ENCODE measurements at places on chromosomes 7 and 10.
A peak's percentile ranks its signal among the peaks of the same experiment; 100 is the strongest.

- no peak for DNase-seq
These were observed 27.7 kb upstream of the CSGALNACT2 start for GRCh38 chr10:43110338-43111071.

DNA sequence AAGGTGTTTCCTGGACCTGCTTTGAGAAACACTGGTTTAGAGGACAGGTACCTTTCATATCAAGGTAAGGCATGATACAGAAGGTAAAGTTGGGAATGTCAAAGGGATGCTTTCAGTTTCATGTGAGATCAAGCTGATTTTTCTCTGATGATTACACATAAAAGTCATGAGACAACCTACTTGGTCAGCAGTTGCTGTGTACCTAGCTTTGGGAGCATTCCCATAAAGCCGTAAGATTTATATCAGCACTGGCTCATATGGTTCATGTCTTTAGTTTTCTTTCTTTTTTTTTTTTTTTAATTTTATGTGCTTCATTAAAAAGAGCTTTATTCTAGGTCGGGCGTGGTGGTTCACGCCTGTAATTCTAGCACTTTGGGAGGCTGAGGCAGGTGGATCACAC, 265.3 kb upstream of the LRGUK start:
- DNase-seq, result no peak

DNA sequence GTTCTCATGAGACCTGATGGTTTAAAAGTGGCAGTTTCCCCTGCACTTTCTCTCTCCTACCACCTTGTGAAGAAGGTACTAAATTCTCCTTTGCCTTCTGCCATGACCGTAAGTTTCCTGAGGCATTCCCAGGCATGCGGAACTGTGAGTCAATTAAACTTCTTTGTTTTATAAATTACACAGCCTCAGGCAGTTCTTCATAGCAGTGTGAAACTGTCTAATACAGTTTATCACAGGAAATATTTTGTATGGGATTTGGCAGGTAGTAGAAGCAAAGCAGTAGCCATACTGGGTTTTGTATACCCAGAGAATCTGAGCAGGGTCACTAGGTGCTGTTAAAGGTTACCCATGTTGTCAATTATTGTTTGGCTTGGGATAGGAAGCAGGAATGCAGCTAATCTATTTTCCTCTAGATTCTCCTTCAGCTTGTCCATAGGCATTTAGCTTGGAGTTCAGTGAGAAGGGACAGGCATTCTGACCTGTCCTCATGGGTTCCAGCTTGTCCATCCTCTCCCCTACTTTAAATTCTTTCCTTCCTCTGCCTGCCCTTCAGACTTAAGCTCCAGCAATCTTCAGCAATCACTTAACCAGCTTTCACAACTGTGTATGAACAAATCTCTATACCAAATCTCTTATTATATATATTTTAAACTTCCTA, 186.7 kb downstream of the PCLO start:
- no peak for DNase-seq

DNA sequence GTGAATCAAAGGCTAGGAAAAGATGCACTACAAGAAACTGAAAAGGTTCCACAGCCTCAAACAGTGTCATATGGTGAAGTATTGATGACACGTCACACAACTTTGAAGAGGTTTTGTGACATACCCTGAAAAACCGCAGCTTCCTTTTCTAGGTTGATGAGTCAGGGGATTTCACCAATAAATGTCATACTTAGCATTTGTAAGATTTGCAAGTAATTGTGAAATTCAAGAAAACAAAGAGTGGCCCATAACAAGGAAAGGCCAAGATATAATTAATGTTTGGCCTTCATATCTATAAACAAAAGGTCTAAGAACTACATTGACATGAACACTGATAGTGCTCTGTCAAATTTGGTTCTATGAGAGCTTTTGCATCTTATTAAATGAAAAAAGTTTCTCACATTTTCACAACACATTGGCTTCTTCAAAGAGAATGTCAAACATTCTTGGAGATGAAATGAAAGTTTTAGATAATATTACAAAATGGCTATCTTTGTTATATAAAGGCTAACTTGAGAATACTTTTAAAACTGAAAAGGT, 62.0 kb upstream of the NAMPT start:
- peak; percentile 3 for DNase-seq

DNA sequence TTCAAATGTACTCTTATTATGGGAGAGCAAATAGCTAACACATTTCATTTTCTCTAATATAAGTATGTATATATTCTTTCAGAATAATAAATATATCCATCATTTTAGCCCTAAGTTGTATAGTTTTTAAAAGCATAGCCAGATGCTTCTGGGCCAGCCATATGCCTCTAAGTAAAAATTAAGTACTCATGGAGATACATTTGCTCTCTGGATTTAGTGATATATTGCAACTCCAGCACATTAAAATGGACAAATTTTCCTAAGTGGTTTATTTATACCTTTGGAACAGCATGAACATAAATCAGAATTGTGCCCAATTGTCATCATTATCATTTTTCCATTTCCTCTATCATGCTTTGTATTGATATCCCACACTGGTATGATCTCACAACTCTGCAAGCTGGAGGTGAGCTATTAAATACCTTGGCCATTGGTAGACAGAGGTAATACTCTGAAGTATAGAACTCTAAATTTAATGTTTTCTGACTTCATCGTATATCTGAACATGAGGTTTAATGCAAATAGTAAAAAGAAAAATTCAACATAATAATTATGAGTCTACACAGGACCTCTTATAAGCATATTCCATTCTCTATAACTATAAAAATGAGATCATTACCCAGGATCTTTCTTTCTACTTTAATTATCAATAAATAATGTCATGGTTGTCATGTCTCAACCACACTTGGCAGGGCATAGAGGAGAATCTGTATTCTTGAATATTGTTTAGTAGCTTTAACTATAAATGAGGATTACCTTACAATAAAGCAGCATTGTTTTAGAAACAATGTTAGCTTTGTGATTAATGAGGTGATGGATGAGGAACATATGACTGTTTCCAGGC, 90.8 kb downstream of the AGMO start:
- DNase-seq, result no peak

DNA sequence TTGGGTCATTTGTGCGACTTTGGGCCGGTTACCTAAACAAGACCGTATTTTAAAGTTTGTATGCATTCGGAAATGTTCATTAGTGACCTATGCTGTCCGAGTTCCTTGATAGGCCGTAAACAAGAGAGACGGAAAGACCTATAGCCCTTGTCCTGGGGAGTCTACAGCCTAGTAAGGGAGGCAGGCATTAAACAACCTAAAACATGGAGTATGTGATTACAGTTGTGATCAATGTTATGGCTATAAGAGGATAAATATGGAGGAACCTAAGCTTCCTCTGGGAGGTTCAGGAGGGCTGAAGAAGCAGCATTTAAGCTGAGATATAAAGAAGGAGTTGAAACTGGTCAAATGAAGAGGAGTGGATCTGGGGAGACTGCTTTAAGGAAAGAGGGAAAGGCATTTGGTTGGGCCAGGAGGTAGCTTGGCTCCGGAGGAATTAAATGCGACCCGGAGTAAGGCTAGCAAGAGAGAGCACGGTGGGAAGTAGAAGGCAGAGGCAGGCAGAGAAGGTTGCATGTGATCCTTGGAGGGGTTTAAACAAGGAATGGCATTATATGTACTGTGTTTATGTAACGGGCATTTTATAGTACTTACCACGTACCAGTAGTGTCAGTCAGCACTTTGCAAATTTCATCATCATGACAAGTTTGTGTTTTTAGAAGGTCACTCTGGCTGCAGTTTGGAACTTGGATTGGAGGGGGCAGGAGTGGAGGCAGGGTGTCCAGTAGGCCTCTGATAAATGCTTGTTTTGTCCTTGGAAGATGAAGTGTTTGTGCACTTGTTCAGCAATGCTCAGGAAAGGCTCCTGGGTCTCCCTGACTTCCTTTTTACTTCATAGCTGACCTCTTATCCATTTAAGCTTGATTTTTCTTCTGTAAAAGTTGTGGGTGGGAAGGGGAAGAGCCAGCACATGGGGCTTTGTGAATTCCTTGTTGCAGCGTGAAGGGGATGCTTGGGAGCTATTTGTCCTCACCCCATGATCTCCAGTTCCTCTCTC, 1.0 kb upstream of the AVPI1 start:
- no peak for DNase-seq

- no peak for DNase-seq
These were observed 359.1 kb downstream of the GLRX3 start for GRCh38 chr10:130495116-130495862.

- no peak for DNase-seq
These were observed 178.7 kb downstream of the AHR start for GRCh38 chr7:17477182-17477581.

- no peak for DNase-seq
These were observed 616.3 kb upstream of the IGFBP3 start for GRCh38 chr7:46537191-46537905.

GRCh38 chr7:49823566-49823965, 50.1 kb downstream of the VWC2 start:
- no peak for DNase-seq

DNA sequence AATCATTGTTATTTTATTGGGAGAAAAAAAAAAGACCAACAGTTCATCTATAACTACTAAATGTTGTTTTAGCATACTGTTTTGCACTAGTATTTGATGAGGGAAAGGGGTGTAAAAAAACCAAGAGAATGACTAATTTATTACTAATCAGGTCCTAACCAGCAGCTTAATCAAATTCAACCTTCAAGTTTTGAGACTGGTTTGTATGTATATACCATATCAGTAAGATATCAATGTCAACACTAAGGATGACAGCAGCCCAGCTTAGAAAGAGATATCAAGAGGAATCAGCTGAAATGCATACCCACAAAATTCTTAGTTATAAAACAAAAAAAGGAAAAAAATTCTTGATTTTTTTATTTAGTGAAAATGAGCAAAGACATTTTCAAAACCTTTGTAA, 122.6 kb downstream of the KMT2C start:
- DNase-seq, result no peak

GRCh38 chr7:78769481-78770101, 683.9 kb downstream of the MAGI2 start:
- no peak for DNase-seq

- DNase-seq, result no peak
These were observed 210.1 kb downstream of the AUTS2 start for GRCh38 chr7:69808391-69808790.

DNA sequence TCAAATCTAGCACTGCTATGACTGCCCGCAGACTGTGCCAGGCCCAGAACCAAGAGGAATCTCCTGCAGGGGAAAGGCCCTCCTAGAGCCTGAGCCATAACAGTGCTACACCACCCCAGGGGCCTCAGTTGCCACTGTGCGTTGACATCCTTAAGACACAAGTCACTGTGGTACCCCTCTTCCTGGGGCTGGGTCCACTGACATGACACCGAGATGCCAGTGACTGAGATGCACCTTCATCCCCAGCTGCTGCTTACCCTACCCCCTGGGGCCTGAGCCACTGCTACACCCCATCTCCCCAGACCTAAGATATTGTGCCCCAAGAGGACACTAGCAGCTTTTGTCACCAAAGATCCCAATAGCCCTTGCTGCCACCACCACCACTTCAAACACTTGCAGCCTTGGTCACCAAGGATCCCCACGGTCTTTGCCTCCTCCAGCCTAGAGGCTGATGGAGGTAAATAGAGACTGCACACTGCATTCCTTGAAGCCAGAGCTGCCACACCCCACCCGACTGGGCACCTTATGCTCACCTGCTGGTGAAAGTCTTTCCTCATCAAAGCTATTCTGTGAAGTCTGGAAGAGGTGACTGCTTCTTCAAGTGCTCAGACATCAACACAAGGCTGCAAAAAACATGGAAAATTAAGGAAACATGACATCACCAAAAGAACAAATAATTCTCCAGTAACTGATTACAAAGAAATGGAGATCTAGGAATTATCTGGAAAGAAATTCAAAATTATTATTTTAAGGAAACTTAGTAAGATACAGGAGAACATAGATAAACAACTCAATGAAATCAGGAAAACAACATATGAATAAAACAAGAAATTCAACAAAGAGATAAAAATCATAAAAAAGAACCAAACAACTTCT, 40.4 kb upstream of the SHH start:
- no peak for DNase-seq

DNA sequence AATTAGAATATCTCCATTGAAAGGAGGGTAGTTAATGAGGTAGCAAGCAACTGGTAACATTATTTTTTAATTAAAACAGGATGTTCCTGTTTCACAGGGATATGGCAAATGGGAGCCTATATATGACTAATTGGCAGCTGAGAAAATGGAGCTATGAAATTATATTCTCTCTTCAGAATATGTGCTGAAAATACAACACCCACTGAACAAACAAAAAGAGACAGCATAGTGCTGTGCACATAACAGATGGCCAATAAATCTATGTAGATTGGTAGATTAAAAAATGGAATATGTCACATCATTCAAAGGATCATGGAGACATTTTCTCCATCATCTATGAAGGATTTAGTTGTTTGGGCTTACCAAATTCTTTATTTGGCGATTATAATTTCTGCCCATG, 362.0 kb downstream of the GPR37 start:
- no peak for DNase-seq

- no peak for DNase-seq
These were observed 52.2 kb downstream of the IFIT5 start for GRCh38 chr10:89466599-89467035.

- no peak for DNase-seq
These were observed 24.1 kb downstream of the MINDY4 start for GRCh38 chr7:30795161-30795948.

DNA sequence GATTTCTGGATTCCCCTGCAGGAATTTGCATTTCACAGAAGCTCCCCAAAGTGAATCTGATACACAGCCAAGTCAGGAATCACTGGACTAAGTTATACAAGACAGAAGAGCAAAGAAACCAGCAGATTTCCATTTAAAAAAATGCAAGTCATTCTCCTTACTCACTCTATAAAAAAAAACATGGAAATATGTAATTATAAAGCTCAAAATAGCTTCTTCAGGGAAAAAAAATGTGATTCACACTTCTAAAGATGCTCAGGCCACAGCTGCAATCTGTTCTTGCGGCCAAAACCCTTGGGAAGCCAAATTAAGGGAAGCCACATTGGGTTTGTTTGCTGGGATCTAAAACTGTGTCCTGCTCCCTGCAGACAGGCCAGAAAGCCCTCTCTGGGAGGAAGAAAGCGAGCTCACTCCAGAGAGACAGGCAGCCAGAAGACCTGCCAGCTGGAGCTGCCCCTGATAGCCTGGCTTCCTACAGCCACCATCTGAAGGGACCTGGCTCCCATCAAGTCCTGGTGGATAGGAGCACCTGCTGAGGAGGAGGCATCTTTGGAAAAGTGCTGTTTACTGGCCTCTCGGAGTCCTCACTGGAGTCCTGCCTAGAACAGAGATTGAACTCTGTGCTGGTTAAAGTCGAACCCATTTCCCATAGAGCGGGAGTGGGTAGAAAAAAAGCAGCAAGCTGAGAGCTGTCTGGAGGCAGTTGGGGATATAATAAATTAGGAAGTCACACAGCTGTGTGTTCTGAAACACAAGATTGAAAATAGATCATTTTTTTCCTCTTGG, 359.2 kb upstream of the AOAH start:
- no peak for DNase-seq

DNA sequence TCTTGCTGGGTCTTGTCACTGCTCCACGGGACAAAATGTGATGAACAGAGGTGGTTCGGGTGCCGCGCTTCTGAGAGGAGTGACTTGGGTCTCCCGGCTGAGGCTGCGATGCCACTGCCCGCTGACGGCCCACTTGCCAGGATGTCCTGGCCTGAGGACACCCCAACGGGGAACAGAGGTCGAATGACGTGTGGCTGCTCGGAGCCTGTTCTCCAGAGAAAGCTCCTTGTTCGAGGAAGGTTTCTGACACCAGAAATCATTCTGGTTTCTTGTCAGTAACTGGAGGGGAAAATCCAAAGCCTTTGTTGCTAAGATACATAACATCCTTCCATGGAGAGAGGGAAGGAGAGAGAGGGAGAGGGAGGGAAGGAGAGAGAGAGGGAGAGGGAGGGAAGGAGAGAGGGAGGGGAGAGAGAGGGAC, 236.4 kb downstream of the WDR37 start:
- DNase-seq, result no peak

- no peak for DNase-seq
These were observed 115.9 kb upstream of the ARID5B start for GRCh38 chr10:61785473-61786105.
